ENCODE measurements at places on chromosomes 6 and 20.
A peak's percentile ranks its signal among the peaks of the same experiment; 100 is the strongest.

GRCh38 chr6:27605401-27606342, 132.8 kb upstream of the ZNF184 start:
- peak; percentile 43 for DNase-seq

DNA sequence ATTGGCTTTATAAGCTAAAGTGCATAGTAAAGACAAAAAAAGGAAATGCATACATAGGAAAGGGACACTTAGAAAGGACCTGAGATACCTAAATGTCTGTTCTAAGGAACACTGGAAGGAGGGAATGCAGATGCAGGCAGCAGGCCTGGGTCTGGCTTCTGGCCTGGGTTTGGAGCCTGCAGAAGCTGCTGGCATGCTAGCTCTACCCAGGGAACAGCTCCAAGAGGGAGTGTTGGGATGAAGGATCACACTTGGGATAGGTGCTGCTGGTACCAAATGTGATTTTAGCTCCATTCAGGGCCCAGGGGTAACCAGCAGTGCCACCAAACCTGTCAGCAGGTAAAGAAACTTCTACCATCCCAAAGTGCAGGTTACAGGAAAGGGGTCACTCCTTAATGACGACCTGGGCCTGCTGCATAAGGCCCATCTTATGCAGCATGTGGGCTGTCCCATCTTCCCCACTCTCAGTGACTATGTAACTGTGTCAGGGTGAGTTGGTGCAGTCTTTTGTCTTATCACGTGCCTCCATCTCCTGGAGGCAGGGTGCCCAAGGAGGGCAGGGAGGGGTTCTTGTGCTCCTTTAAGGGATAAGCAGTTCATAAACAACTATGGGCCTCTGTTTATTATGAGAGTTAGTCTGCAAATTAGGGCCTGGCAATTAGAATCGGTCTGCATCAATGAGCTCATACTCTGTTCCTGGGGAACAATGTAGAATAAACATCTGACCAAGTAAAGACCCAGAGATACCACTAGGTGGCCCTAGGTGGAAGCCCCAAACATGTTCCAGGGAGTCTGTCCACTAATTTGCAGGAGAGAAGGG, 26.9 kb downstream of the DDX27 start:
- DNase-seq, result no peak

DNA sequence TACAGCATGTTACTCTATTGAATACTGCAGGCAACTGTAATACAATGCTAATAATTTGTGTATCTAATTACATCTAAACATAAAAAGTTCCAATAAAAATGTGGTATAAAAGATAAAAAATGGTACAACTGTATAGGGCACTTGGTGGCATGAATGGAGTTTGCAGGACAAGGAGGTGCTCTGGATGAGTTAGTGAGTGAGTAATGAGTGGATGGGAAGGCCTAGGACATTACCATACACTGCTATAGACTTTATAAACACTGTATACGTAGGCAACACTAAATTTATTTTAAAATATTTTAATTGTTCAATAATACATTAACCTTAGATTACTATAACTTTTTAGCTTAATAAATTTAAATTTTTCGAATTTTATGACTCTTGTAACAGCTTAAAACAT, 579.6 kb upstream of the MAN1A1 start:
- no peak for DNase-seq

DNA sequence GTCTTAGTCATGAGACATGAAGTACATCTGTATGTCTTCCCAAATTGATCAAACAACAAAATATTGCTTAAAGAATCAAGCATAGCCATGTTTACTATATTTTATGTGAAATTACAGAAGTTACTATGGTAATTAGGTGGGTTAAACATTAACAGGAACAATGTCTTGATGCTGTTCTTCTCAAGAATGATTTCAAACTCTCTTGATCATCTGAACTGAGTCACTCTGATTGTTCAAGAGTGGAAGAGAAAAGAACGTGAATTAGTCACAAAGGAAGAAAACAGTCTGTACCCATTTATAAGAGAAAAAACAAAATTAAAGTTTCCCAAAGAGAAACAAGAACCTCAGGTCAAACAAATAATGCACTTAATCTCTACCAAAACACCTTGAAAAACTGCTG, 62.2 kb upstream of the NUP153 start:
- DNase-seq, result no peak

DNA sequence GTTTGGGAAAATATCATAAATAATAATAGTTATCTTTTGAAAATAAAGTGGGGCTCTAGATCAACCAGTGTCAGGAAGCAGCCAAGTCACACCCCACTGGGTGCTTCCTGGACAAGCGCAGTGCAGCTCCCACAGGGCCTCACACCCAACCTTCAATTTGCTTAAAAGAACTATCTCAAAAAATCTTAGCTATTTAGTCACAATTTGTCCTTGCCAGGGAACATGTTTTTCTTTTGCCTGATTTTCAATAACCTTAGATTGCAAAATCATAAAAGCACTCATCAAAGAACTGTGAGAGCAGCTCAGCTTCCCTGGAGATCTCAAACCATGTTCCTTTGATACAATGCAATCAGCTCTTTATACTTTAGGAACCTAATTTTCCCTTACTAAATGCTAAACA, 1.6 kb upstream of the NCOA7 start:
- no peak for DNase-seq

GRCh38 chr6:133247581-133247980, 6.4 kb downstream of the EYA4 start:
- DNase-seq, result no peak

- no peak for DNase-seq
Measured at GRCh38 chr6:167839755-167840154, 13.0 kb downstream of the AFDN start.

DNA sequence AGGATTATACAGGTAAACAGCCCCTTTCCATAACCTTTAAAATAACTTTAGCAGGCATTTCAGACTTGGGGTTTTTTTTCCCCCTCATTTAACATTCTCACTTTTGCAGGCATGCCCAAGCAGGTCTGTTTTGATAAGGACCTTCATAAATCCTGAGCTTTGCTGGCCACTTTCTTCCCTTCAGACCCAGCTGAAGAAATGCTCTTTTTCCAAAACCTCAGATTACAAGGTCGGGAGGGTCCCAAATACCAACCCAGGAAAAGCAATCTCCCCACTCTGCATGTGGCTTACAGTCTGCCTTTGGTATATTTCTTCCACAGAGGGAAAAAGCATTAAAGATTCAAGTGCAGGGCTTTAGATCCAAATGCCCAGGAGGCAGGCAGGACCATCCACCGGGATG, 6.8 kb downstream of the NFATC2 start:
- peak; percentile 9 for DNase-seq

DNA sequence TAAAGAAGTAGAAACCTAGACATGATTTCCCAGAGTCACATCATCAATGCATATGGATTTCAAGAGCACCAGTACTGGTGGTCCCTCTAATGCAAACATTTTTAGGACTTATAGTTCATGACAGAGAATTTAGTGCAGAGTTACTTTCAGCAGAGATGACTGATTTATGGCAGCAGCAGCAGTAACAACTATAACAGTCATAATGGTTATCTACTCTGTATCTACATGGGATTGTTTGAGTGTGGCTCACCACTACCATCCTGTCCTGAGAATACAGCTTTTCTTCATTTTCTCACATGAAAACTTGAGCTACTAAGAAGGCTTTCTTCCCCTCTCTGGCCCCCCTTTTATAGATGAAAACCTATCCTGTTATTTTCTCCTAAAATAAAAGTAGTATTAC, 128.5 kb upstream of the ENPP5 start:
- no peak for DNase-seq

GRCh38 chr6:7916959-7917358, 6.4 kb upstream of the TXNDC5 start:
- DNase-seq, result no peak

DNA sequence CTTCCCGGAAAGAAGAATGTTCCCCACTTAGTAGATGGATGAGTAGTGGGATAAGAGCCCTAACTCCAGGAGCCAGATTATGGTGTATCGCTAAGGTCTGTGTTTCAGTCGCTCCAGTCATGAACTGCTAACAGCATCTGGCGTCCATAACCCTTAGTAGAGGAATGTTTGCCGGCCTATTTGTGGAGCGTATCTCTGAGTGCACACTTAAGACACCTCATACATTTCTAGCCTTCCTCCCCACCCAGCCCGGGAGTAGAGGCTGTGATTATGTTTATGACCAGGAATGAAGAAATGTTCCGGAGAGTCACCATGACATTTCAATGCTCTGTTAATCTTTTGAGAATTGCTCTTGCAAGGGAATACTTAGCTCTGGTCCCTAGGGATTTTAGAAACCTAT, 251.1 kb upstream of the SOX4 start:
- no peak for DNase-seq

DNA sequence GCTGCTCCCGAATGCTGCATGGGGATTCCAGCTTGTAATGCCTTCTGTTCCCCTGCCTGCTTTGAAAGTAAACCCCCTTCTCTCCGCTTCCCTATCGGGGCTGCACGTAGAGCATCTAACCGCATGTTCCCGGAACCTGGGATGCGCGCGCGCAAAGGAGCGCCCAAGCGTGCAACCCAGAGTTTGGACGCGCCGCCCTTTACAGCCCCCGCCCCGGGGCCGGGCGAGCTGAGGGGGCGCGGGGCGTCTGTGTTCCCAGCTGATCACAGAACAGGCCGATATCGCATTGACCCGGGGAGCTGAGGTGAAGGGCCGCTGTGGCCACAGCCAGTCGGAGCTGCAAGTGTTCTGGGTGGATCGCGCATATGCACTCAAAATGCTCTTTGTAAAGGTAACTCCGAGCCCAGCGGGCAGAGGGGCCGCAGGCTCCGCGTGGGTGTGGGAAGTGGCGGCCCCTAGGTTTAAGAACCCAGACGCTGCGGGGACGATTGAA, 1.4 kb downstream of the LAMP5 start:
- DNase-seq, result no peak

DNA sequence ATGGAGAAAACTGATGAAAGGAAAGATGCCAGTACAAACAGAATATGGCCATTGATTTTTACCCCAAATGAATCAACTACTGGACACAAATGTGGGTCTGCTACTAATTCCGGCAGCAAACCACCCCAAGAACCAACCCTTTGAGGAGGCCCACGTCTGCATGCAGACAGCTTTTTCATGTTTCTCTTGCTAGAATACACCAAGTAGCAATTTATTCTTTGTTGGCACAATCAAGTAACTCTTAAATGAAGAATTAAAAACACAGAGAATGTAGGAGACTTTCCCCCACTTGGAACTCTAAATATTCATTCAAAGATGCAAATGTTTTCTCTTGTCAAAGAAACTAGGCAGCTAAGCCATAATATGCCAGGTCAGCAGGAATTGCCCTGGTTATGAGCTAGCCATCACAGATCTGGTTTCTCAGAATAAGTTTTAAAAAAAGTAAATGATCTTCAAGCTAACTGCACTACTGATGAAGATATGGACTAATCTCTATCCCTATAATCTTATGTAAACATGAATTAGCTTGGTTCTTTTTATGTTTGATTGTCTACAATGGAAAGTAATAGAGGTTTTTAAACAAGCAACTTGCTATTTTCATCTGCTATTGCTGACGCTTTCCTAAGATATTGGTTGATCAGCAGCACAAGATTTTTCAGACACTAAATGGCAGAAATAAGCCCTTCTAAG, 163.1 kb upstream of the THEMIS start:
- DNase-seq, result no peak

DNA sequence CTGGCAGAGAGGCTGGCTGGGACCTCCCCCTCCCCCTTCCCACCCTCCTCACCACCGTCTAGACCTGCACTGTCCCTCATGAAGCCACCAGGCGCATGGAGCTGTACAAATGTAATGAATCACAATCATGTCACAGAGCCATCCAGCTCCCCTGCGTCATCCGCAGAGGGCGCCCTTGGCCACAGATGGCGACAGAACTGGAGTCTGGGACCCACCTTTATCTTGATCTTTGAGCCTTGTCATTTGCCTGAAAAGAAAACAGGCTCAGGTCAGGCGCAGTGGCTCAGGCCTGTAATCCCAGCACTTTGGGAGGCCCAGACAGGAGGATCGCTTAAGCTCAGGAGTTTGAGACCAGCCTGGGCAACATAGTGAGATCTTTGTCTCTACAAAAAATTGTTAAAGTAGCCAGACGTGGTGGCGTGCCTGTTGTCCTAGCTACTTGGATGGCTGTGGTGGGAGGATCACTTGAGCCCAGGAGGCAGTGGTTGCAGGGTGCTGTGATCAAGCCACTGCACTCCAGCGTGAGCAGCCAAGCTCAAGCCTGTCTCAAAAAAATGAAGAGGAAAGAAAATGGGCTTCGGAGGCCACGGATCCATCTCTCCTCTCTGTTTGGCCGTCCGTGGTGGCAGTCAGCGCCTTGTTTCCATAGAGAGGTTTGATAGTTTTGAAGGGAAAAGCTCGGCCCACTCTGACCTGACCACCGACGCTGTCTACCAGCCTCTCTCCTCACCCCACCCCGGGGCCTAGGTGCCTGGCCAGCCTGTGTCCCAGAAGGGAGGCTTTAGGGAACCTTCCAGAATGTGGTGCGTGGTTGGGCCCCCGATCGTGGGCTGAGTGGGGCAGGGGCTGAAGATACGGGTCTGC, 6.2 kb downstream of the COL9A3 start:
- DNase-seq, result peak; percentile 39

GRCh38 chr6:93453956-93454355, 34.6 kb upstream of the EPHA7 start:
- no peak for DNase-seq

DNA sequence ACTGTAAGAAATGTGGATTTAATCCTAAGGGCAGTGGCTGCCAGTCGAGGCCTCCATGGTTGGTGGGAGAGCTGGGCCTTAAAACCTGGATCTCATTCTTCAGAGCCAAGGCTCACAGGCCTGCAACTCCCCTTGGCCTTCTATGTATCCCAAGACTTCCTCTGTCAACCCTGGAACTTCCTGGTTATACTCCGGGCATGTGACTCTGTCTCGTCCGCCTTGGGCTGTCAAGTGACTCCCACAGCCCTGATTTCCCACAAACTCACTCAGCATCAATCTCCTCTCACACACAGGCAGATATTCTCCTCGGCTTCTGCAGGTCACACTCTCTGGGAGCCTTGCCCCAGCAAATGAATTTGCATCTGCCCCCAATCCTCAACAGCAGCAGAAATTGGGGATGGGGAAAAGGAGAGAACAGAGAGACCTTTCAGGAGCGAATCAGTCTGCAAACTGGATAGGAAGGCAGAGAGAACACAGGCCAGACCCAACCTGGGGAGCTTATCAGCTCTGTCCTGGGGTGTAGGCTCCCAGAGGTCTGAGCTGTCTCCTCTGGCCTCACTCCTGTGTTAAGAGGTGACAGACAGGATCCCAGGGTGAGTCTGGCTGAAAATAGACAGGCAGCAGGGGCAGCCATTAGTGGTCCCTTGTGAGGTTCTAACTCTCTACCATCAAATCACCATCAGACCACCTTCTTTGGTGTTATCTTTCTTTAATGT, 30.4 kb upstream of the PREX1 start:
- no peak for DNase-seq

- DNase-seq, result peak; percentile 74
Measured at GRCh38 chr20:58173930-58174707, 54.3 kb downstream of the ANKRD60 start.

DNA sequence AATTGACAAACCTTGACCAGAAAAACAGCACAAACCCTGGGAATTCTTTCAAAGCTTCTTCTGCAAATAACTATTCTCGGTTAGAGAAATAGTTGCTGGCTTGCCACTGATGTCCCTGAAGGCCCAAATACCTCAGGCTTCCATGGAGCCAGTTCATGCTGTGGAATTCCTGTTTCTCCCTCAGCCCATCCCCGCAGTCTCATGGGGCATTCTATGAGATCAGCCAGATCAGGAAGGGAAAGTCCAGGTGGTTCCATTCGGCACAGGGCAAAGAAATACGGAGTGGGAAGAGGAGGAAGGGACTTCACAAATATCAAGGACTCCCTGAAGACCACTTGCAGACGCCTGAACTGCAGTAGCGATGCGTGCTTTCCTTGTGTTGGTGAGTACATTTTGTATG, 63.3 kb downstream of the MYLK4 start:
- peak; percentile 41 for DNase-seq

- no peak for DNase-seq
Measured at GRCh38 chr6:2558098-2558680, 192.5 kb downstream of the MYLK4 start.

- DNase-seq, result no peak
Measured at GRCh38 chr20:39067526-39068216, 105.5 kb downstream of the DHX35 start.
